CD4-positive, alpha-beta T cell (primary cell): ENCODE measurements at places on chromosomes 5 and 9.

DNA sequence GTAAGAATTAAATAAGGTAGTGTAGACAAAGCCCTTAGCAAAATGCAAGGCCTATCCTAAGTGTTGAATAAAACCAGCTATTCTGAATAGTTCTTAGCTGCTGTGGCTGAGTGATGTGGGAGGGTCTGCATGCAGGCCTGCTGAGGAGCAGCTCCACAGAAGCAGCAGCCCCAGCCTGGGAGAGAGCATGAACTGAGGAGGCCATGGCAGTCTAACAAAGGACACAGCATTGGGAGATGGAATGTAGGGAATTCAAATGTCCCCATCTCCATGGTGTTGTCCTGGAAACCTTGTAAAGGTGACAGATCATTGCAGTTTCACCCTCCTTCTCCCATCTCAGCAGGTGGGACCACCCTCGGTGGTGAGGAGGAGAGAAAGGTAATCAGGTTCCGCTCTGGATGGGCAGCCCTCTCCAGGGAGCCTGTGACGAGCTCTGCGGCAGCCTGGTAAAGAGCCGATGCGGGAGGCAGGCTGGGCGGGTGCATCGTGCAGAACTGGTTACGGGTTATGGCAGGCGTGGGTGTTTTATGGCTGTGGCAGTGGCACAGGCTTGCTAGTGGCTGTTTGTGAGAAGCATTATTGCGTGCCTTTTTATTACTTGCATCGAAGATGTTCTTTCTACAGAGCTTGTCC lies 199.9 kb upstream of the GLRA1 start:
- no peak for DNase-seq

GRCh38 chr5:112762113-112762810 lies 24.6 kb downstream of the APC start:
- no peak for DNase-seq

GRCh38 chr9:107108342-107109130 lies 174.5 kb upstream of the RAD23B start:
- no peak for DNase-seq

- no peak for DNase-seq
Observed at GRCh38 chr9:109401169-109401989, 80.5 kb upstream of the EPB41L4B start.

- no peak for DNase-seq
Observed at GRCh38 chr5:14908172-14908571, 36.6 kb upstream of the ANKH start.

DNA sequence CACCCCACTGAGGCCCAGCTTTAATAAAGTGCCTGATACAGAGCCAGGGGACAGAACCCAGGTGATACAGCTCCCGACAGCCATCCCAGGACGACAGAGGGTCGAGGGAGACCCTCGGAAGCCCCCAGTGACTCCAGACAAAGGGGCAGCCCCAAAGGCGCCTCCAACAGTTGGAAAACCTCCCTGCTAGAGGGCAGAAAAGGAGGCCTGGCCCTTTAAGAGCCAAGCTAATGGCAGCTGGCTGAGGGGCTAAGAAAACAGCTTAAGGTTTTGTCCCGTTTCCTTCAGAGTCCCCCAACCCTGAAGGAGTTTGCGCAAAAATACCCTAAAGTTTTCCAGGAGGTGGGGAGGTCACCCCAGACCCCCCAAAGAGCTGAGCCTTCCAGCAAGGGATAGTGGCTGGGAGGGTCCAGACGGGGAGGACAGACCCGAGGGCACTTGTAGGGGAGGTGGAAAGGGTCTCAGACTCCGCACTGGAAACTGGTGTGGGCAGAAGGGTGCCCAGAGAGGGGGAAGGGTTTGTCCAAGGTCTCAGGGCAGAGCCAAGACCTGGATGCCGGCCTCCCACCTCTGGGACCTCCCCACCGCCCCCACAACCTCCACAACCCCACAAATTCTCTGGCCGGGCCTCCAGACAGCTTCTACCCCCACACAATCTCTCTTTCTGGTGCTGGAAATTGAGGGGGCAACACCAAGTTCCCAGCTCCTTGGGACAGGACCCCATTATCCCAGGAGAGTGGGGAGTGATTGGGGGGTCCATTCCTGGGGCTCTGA lies 8.2 kb upstream of the AK1 start:
- DNase-seq: no peak

GRCh38 chr5:82850393-82850792 lies 226.8 kb downstream of the TMEM167A start:
- no peak for DNase-seq

- no peak for DNase-seq
Observed at GRCh38 chr9:19992556-19992955, 203.7 kb upstream of the SLC24A2 start.

DNA sequence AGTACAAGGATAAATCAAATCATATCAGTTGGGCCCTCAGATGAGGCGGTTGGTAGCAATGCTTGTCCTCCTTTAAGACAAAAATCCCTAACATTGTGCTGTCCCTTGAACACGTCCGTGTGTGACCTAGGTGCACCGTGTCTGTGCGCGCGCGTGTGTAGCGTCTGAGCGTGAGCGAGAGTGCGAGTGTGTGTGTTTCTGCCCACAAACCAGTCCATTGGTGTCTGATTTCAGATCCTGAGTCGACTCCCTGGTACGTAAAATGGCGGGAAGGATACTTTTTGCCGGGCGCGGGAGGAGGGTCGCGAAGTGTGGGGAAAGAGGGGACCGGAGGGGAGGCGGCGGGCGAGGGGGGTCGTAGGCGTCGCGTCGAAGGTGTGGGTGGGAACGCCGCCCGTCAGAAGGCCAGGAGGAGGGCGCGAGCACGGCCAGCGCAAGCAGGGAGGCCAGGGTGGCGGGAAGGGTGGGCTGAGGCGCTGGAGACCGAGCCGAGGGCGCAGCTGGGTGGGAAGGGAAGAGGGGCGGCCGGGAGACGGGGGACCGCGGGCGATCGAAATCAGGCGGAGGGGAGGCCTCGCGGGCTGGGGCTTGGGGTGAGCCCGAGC lies 8.9 kb downstream of the OTP start:
- DNase-seq: no peak

GRCh38 chr5:50700706-50701105 lies 34.3 kb downstream of the PARP8 start:
- DNase-seq: no peak

DNA sequence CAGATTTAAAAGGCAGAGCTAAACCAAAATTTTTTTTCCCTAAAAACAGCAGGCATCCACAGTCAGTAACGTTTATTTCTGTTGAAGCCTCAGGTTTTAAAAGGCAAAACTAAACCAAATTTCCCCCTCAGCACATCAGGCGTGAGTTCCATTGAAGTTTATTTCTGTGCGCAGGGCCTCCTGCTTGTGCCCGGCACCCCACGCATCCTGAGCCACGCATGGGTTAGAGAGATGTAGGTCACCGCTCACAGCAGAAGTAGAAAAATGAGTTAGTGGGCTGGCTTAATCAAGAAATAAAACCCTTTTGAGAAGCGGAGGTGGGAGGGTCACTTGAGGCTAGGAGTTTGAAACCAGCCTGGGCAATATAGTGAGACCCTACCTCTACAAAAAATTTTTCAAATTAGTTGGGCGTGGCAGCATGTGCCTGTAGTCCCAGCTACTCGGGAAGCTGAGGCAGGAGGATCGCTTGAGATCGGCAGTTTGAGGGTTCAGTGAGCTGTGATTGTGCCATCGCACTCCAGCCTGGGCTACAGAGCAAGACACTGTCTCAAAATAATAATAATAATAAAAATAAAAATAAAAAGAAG lies 75.6 kb upstream of the SPIN1 start:
- no peak for DNase-seq

- no peak for DNase-seq
Observed at GRCh38 chr9:93587284-93587650, 10.9 kb downstream of the PHF2 start.

DNA sequence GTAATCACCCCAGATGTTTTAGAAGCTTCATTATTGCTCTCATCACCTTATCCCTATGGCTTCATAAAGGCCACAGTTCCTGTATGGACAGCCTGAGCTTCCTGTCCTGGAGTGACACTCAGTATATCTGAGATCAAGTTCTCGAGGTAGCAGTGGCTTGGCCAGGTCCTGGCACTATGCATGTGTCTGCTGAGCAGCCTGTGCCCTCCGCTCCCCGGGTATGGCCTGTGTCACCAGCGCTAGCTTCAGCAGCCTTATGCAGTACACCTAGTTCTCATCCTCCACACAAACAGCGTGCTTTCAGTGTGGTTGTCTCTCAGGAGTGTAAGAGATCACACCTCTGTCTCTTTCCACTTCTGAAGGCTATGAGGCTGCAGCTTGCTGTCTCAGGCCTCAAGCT lies 514.7 kb downstream of the DIRAS2 start:
- no peak for DNase-seq

DNA sequence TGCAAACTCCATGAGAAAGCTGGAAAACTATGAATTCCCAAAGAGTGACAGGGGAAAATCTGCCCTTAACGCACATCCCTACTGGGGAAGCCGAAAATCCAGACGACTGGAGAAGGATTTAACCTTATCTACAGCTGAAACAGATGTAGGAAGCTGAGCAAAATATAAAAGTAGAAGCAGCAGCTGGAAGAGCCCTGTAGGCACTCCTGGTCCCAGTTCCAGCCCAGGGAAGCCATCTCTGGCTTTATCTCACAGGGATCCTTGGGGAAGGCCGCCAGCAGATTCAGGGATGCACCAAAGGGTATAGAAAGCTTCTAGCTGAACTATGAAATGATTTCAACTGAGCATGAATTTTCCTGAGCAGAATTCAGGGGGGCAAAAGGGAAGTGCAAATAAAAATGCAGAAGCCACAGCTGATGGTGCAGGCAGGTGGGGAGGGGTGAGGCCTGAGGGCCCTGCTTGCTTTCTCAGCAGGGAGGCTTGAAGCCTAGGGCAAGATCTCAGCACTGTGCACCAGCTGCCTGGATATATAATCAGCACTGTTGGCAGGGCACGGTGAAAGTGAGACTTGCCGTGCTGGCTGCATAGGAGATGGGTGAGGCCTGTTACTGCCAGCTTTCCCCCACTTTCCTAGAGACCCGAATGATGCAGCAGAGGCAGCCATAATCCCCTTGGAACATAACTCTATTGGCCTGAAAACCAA lies 2019.5 kb upstream of the NUDT12 start:
- DNase-seq: no peak

DNA sequence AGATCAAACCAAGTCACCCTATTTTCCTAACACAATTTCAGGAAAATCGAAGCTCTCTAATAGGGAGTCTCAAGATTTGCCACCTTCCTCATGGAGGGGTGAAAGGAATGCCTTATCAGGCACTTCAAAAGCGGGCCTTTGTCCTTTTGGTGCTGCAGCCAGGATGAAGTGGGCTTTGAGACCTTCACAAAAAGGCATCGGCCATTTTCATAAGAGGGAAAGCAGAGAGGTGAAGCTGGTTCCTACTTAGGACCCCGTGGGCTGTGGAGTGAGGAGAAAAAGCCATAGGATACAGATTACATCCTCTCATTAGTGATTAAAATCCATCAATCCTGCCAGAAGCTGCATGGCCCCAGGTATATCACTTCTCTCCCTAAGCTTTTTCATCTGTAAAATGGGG lies 859 bp downstream of the CDKN2AIPNL start:
- no peak for DNase-seq

- no peak for DNase-seq
Observed at GRCh38 chr9:75382126-75382525, 293.8 kb downstream of the OSTF1 start.

GRCh38 chr5:103407402-103407801 lies 148.8 kb downstream of the MACIR start:
- DNase-seq: no peak

GRCh38 chr9:121324316-121324715 lies 45.7 kb downstream of the STOM start:
- DNase-seq: no peak

GRCh38 chr9:95373069-95373681 lies 55.7 kb upstream of the FANCC start:
- no peak for DNase-seq

- DNase-seq: no peak
Observed at GRCh38 chr5:124839371-124839998, 93.0 kb upstream of the ZNF608 start.

DNA sequence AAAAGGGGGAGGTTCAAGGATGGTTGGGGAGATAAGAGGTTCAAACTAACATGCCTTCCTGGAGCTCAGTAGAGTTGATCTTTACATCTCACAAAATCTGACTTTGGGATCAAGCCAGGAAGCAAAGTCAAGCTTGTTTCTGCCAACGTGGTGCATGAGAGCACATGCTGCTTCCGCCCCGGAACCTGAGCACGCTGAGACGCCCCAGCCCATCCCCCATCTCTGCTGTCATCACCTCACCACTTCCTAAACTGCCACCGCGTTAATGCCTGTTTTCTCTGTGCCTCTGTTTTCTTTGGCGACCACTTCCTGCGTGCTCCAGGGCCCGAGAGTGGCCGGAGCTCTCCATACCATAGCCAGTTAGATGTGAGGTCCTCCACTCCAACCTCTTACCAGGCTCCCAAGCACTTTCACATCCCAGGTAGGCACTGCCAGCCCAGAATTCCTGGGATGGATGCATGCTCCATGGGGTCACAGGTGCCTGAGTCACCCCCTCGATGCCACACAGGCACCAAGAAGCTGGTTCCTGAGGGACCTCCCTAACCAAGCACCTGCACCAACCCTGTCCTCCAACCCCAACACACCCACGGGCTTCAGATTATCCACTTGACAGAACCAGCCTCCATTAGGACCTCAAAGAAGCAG lies 31.2 kb upstream of the AFAP1L1 start:
- peak; percentile 81 for DNase-seq

DNA sequence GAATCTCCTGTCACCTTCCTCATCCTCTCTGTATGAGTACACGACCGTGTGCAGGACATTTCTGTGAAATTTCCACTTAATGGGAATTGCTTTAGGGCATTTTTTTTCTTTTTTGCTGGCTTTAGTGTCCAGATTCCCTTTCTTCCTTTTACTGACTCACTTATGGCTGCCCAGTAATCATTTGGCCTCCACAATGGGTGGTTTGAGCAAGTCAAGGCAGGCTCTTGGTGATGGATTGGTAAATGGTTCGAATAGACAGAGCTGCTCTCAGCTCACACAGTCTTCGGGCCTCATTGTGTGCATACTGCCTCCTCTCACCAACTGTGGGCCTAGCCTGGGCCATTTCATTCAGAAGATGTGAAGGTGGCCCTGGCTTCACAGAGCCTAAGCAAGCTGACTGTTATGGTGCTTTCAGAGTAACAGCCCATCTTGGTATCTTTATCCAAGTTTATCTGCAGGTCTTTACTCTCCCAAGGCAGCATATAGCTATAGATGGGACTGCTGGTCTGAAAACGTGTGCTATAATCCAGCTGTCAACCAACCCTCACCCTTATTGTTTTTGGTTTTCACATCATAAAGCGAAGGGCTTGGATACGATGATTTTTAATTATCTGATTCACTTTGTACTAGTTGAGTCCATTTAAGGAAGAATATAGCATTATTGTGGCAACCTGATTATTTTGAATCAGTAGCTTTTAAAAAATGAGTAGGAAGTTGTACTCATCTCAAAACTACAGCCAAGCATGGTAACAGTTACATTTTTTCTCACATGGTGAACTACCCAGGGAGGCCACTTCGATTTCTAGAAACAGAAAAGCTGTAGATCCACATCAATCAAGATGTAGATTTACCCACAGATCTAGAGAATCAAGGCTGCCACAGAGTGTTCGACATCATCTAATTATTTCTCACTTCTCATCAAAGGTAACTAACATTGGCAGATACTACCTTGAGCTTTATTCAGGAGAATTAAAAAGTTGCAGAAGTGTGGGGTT lies 50.4 kb upstream of the CKMT2 start:
- no peak for DNase-seq
